Right cardiac atrium (tissue), 5 donors: ENCODE measurements at places on chromosomes 12 and 14.

DNA sequence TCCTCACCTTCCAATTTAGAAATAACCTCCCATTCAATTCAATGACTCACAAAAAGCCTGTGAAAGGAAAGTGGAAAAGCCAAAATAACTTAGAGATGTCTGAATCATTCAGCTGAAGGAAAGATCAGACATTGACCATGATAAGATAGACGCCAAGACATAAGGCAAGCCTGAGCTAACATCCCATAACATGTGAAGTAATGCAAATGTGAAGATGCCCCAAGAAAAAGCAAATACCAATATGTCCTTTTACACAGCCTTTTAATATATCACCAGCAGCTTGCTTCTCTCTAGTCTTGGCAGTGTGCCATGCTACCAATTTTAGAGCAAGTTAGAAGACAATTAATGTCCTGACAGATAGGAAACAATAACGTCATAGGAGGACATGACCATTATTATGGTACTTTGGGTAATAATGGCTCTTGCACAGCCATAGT lies 2.4 kb upstream of the NUMB start:
- DNase-seq, result no peak

GRCh38 chr12:6452944-6453630 lies 1.2 kb downstream of the TAPBPL start:
- DNase-seq, result peak; percentile 82

- no peak for DNase-seq
These were observed 55.6 kb upstream of the DIO2 start for GRCh38 chr14:80266930-80267329.

DNA sequence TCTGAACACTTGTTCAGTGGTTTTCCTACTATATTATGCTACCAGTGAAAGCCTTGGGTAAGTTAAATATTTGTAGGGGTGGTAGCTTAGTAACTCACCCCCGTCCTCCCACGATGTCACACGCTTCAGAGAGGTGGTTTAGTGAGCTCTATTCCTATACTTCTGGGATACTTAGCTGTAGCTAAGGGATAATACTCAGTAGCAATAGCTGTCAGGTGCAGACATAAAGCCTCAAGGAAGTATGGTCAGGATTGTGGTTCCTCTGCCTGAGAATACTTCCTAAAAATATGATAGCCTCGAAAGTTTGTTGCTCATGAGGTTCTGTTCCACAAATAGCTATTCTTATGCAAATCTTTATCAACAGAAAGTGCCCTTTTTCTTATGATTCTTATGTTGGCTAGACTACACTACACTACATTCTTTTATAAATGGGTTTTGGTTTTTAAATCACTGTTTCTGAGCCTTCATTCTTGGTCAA lies 11.9 kb downstream of the DLST start:
- DNase-seq, result no peak

DNA sequence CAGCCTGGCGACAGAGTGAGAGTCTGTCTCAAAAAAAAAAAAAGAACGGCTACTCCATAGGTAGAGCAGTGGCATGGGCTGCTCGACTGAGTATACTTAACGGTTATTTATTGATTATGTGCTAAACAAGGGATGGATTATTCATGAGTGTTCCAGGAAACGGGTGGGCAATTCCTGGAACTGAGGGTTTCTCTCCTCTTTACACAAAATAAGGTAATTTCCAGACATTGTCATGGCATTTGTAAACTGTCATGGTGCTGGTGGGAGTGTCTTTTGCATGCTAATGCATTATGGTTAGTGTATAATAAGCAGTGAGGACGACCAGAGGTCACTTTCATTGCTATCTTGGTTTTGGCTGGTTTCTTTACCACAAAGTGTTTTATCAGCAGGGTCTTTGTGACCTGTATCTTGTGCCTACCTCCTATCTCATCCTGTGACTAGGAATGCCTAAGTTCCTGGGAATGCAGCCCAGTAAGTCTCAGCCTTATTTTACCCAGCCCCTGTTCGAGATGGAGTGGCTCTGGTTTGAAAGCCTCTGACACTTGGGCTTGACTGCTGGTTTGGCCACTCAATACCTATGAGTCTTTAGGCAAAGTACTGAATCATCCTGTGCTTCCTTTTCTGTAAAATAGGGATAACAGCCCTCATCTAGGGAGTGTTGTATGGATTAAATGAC lies 3.2 kb downstream of the DGLUCY start:
- DNase-seq, result no peak

DNA sequence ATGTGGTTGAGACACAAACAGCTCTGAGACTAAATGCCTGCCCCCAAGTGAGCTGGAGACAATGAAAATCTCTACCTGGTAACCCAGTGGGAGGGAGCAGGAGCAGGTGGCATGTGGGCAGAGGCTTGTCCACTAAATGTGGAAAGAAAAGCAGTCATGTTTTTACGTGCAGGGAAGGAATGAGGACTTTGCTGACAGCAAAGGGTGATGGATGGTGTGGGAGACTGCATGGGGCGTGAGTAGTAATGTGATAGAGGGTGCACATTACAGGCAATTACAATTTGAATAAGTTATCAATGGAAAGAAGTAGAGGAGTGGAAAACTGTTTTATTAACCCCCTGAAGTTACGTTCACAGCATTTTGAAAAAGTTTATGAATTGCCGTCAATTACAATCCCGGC lies 176.6 kb downstream of the NRXN3 start:
- DNase-seq, result no peak

DNA sequence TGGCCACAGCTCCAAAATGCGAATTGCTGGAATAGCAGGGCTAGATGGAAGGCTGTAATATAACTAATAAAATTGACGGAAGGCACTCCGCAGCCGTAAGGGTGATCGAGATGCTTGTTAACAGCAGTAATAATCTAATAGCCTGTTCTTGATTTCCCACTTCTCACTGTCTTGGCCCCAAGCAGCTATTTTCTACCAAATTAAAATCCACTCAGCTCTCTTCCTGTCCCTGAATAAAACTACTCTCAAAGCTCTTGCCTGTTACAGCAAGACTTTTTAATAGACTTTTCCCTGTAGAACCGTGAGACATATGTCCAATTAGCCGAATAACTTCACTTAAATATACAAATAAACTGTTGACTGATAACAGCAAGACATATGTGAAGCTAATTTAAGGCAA lies 38.0 kb downstream of the ADCK1 start:
- no peak for DNase-seq

GRCh38 chr14:68587931-68588330 lies 204.9 kb downstream of the ZFP36L1 start:
- no peak for DNase-seq

- DNase-seq, result no peak
These were observed 133.2 kb downstream of the MGAT4C start for GRCh38 chr12:86122846-86123468.
